ENCODE measurements at places on chromosomes 2 and 18. TPM values are rescaled to one million over a fixed set of nuclear protein-coding genes. Genes with fewer than 3 reads are reported as not detected.

Gene IL36B
- not detected for total RNA-seq

Gene SPP2
- not detected for total RNA-seq

Gene TGIF1
- total RNA-seq, result 90.0 TPM

GRCh38 chr18:57231864-57232263, 85.0 kb downstream of the BOD1L2 start:
- no peak overlapping the region for H3K4me3 ChIP-seq
- no peaks in the 10 kb centered on the region for H3K27me3 ChIP-seq

Gene EPAS1
- total RNA-seq, result 2.7 TPM

GRCh38 chr18:45631077-45631476, 15.8 kb downstream of the SLC14A2 start:
- H3K4me3 ChIP-seq, result no peak overlapping the region
- no peaks in the 10 kb centered on the region for H3K27me3 ChIP-seq
- no peak for DNase-seq
- H3K36me3 ChIP-seq, result no peaks in the 10 kb centered on the region

GRCh38 chr2:224778474-224778877, 62.3 kb upstream of the CCDC195 start:
- no peaks in the 10 kb centered on the region for H3K27me3 ChIP-seq
- peak; percentile 52 for DNase-seq
- H3K4me3 ChIP-seq, result no peak overlapping the region
- no peak overlapping the region for H3K27ac ChIP-seq

Gene MFSD2B
- total RNA-seq, result not detected

Gene ITPRIPL1
- total RNA-seq, result 11.5 TPM

DNA sequence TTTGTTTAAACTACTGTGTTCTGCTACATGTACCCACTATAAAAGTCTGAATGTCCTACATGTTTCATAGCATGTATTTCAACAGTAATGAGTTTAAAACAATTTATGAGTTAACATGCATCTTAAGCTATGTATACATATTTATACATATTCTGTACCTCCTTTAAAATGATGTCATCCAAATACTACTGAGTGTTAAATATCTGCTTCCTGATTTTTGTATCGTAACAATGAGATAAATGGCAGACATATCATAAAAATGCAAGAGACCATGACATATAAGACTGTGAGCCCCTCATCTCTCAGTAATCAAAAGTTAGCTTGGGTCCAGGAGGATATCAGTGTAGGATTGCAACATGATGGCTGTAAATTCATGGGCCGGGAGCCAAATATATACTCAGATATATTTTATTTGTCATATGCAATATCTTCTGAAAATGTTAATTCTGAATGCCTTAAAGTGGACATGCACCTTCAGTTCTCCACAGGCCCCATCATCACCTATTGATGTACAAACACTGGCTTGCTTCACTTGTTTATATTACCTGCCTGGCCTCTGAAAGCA, 3.6 kb downstream of the COL5A2 start:
- DNase-seq, result no peak
- H3K4me1 ChIP-seq, result no peaks in the 10 kb centered on the region
- H3K27me3 ChIP-seq, result no peaks in the 10 kb centered on the region

DNA sequence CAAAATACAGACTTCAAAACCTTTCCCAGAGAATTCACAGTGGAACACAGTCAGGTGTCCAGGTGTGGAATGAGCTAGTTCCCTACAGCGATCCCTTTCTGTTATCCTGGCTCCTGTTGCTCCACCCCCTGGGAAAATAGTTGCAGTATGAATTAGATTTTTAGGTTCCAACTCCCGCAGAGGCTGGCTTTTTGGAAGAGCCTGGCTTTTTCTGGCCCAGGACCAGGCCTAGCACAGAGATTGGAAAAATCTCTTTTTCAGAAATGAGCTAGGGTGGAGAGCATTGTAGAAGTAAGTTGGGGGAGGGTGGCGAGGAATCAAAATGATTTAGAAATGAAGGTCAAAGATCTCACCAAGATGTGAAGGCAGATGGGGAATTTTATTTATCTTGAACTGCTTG, 27.1 kb downstream of the COL5A2 start:
- H3K4me1 ChIP-seq, result no peaks in the 10 kb centered on the region
- no peak overlapping the region for H3K27ac ChIP-seq
- H3K27me3 ChIP-seq, result no peaks in the 10 kb centered on the region
- no peak for DNase-seq
- H3K36me3 ChIP-seq, result no peaks in the 10 kb centered on the region

GRCh38 chr2:120994301-120994995, 258.8 kb downstream of the GLI2 start:
- no peak overlapping the region for H3K27ac ChIP-seq
- DNase-seq, result no peak
- H3K4me1 ChIP-seq, result no peaks in the 10 kb centered on the region
- no peaks in the 10 kb centered on the region for H3K36me3 ChIP-seq
- H3K4me3 ChIP-seq, result no peak overlapping the region

DNA sequence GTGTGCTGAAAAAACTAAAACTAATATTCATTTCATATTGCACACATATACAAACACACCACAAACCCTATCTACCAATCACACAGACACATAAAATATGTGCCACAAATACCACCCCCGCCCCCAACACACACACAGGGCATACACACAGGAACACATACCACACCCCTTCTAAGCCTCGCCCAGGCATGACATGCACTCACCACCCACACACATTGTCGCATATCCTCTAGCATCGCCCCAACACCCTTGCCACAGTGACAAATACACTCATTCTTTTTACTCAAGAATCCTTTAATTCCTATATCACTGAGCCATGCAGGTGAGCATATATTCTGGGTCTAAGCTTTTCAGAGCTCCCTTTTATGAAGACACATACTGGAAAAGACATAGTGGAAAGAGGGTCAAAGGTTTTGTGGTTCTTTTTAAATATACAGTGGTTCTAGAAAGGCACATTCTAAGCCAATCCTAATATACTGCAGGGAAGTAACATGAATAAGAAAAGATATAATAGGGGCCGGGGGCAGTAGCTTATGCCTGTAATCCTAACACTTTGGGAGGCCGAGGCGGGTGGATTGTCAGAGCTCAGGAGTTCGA, 24.5 kb upstream of the LCLAT1 start:
- peaks cover 33% of the 10 kb centered on the region for H3K4me1 ChIP-seq
- peak overlapping the region; percentile 40 for H3K27ac ChIP-seq
- no peaks in the 10 kb centered on the region for H3K36me3 ChIP-seq
- no peak overlapping the region for H3K4me3 ChIP-seq
- no peaks in the 10 kb centered on the region for H3K27me3 ChIP-seq

- H3K36me3 ChIP-seq, result no peaks in the 10 kb centered on the region
- H3K27me3 ChIP-seq, result no peaks in the 10 kb centered on the region
- H3K4me1 ChIP-seq, result no peaks in the 10 kb centered on the region
- H3K27ac ChIP-seq, result no peak overlapping the region
- H3K4me3 ChIP-seq, result no peak overlapping the region
Measured at GRCh38 chr2:186570604-186571003, 19.3 kb upstream of the ITGAV start.

- H3K36me3 ChIP-seq, result no peaks in the 10 kb centered on the region
- no peaks in the 10 kb centered on the region for H3K27me3 ChIP-seq
- H3K4me3 ChIP-seq, result no peak overlapping the region
- no peak overlapping the region for H3K27ac ChIP-seq
- DNase-seq, result no peak
Measured at GRCh38 chr2:10487081-10487740, 39.1 kb upstream of the ODC1 start.

DNA sequence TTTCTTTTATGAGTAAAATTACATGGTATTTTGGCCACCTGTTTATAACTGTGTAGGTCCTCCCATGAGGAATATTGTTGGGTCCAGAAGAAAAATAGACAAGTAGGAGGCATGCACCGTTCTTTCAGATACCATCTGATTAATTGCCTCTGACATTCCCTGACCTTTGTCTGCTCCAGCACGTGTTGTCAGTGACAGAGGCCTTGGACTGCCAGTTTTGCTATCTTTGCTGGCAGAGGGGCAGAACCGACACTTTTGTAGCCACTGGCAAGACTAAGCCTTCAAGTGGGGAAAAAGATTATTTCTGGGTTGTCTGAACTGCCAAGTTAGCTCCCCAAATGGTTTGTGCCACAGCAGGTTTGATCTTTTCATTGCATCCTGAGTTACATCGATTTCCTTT, 276.9 kb downstream of the CAMKMT start:
- no peak for DNase-seq
- no peaks in the 10 kb centered on the region for H3K36me3 ChIP-seq
- H3K27ac ChIP-seq, result no peak overlapping the region
- H3K4me3 ChIP-seq, result no peak overlapping the region
- H3K27me3 ChIP-seq, result no peaks in the 10 kb centered on the region

DNA sequence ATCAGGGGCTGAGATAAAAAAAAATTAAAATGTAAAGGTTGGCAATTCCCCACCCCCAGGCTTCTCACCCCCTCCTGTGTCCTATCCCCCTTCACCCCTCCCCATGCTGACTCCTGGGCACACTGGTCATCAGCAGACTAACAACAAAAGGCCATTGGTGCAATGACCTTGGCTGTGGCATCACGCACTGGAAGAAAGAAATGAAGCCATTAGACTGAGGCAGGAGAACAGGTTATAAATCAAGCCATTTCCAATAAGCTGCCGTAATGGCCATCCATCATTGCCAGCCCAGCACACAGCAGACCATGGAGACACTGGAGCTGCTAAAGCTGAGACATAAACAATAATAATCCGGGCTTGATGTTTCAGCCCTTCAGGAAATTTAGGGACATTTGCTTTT, 342.4 kb upstream of the ETAA1 start:
- H3K4me1 ChIP-seq, result no peaks in the 10 kb centered on the region
- no peaks in the 10 kb centered on the region for H3K27me3 ChIP-seq
- H3K4me3 ChIP-seq, result no peak overlapping the region
- H3K36me3 ChIP-seq, result no peaks in the 10 kb centered on the region
- no peak overlapping the region for H3K27ac ChIP-seq
- no peak for DNase-seq

- H3K4me1 ChIP-seq, result peaks cover 11% of the 10 kb centered on the region
- H3K4me3 ChIP-seq, result no peak overlapping the region
- no peak overlapping the region for H3K27ac ChIP-seq
- H3K36me3 ChIP-seq, result no peaks in the 10 kb centered on the region
- H3K27me3 ChIP-seq, result no peaks in the 10 kb centered on the region
Measured at GRCh38 chr18:3985020-3985419, 470.1 kb downstream of the DLGAP1 start.

DNA sequence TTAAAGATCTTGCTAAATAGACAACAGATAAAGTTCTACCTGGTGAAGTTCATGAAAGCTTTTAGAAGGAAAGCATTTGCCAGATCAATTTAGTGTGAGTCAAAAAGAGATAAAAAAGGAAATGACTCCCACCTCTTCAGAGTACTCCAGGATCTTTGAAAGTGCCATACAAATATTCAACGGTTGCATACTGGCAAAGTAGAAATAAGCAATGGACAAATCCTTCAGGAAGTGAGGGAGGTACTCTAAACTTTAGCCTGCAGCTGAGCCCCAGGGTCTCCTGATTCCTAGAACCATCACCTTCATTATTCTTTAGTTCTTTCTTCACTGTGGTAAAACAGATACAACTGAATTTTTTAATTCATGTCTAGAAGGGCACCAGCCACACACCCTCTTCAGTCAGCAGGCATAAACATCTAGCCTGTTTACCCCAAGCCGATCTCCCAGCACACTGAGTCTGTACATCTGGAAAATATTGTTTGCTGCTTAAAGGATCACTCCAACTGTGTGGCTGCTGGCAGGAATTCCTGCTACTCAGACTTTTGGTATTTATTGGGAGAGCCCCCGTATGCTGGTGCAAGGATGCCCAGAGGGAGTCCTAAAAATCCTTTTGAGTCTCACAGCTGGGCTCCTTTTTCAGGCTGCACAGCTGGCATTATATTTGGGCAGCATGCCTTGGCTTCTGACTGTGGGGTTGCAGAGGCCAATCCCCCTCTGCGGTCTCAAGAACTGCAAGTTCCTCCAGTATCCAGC, 72.3 kb upstream of the SESTD1 start:
- no peak for DNase-seq
- H3K36me3 ChIP-seq, result no peaks in the 10 kb centered on the region
- H3K4me1 ChIP-seq, result no peaks in the 10 kb centered on the region
- no peaks in the 10 kb centered on the region for H3K27me3 ChIP-seq
- no peak overlapping the region for H3K4me3 ChIP-seq

Gene CCDC74B
- total RNA-seq, result 0.30 TPM

GRCh38 chr2:241219030-241219382, 30.5 kb downstream of the ANO7 start:
- no peaks in the 10 kb centered on the region for H3K27me3 ChIP-seq
- no peaks in the 10 kb centered on the region for H3K36me3 ChIP-seq
- H3K27ac ChIP-seq, result no peak overlapping the region
- H3K4me1 ChIP-seq, result peaks cover 10% of the 10 kb centered on the region

GRCh38 chr2:39107156-39107555, 13.7 kb downstream of the SOS1 start:
- no peak overlapping the region for H3K4me3 ChIP-seq
- H3K4me1 ChIP-seq, result peaks cover 72% of the 10 kb centered on the region
- H3K27ac ChIP-seq, result no peak overlapping the region

GRCh38 chr2:69798909-69799526, 30.4 kb upstream of the GMCL1 start:
- H3K27me3 ChIP-seq, result no peaks in the 10 kb centered on the region
- DNase-seq, result no peak
- H3K4me3 ChIP-seq, result no peak overlapping the region
- H3K4me1 ChIP-seq, result no peaks in the 10 kb centered on the region
- H3K36me3 ChIP-seq, result no peaks in the 10 kb centered on the region

Gene INHBB
- not detected for total RNA-seq

Gene REG1A
- total RNA-seq, result not detected

Gene ZBTB7C
- not detected for total RNA-seq

DNA sequence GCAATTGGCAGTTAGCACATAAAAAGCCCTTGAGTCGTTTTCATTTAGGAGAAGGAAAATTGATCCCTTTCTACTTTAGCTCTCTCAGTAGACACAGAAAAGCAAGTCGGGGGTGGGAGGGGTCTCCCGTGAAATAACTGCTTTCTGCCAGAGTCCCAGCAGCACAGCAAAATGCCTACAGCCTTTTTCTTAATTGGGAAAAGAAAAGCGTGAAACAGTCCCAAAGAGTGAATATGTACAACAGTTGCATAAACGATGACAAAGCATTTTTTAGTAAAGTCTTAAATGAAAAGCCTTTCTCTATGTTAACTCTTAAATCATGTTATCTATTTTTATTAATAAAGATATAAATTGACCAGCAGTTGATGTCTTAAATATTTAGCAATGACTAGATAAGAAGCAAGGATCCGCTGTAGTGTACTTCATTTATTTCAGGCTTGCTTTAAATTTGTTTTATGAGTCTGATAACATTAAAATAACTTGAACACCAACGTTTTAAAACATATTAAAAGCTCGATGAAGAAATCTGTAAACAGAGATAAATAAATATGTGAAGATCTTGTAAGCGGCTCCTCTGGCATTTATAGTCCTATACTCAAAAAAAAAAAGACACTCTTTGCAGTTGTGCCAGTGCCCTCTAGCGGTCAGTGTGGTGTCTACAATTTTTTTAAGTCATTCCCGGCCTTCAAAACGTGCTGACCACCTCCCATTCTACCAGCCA, 42.3 kb upstream of the ATIC start:
- no peak overlapping the region for H3K27ac ChIP-seq
- H3K4me3 ChIP-seq, result no peak overlapping the region
- no peaks in the 10 kb centered on the region for H3K36me3 ChIP-seq
- peak; percentile 47 for DNase-seq
- H3K4me1 ChIP-seq, result no peaks in the 10 kb centered on the region

Gene ITGB6
- total RNA-seq, result not detected

Gene SF3B6
- total RNA-seq, result 50.0 TPM
